ENCODE measurements at places on chromosomes 1 and 21. TPM values are rescaled to one million over a fixed set of nuclear protein-coding genes. Genes with fewer than 3 reads are reported as not detected.

VSIG8 gene
- not detected for polyA plus RNA-seq

PTCH2 gene
- 0.71 TPM for polyA plus RNA-seq

ADAR gene
- 106 TPM for polyA plus RNA-seq

SYCP1 gene
- polyA plus RNA-seq, result not detected

LCE3E gene
- not detected for polyA plus RNA-seq

GUCA2A gene
- not detected for polyA plus RNA-seq

DVL1 gene
- 61.7 TPM for polyA plus RNA-seq

IL12RB2 gene
- polyA plus RNA-seq, result 0.51 TPM

CDCA8 gene
- polyA plus RNA-seq, result 48.1 TPM

OR2L13 gene
- polyA plus RNA-seq, result 2.6 TPM

OPTC gene
- not detected for polyA plus RNA-seq

CBR3 gene
- polyA plus RNA-seq, result 9.6 TPM

DCST2 gene
- polyA plus RNA-seq, result 0.81 TPM

PRMT6 gene
- 12.5 TPM for polyA plus RNA-seq

LCE1D gene
- polyA plus RNA-seq, result not detected

SPATA45 gene
- polyA plus RNA-seq, result not detected

DTL gene
- polyA plus RNA-seq, result 26.4 TPM

NUAK2 gene
- polyA plus RNA-seq, result 14.4 TPM

CYP4B1 gene
- polyA plus RNA-seq, result 0.39 TPM

THEM5 gene
- not detected for polyA plus RNA-seq

B4GALT2 gene
- polyA plus RNA-seq, result 91.9 TPM

PADI2 gene
- polyA plus RNA-seq, result 110 TPM

ETS2 gene
- 88.1 TPM for polyA plus RNA-seq

OR2AK2 gene
- not detected for polyA plus RNA-seq

SPATA1 gene
- polyA plus RNA-seq, result not detected

CHD1L gene
- 25.9 TPM for polyA plus RNA-seq

SOX13 gene
- polyA plus RNA-seq, result 70.2 TPM

FCRL6 gene
- not detected for polyA plus RNA-seq

FTCD gene
- 4.5 TPM for polyA plus RNA-seq

B3GALNT2 gene
- 4.9 TPM for polyA plus RNA-seq

ADORA3 gene
- polyA plus RNA-seq, result 4.2 TPM

SLC1A7 gene
- 0.17 TPM for polyA plus RNA-seq

C21orf91 gene
- polyA plus RNA-seq, result 3.5 TPM

IFI44L gene
- 3.0 TPM for polyA plus RNA-seq

ANGPTL3 gene
- polyA plus RNA-seq, result not detected

WNT9A gene
- 3.4 TPM for polyA plus RNA-seq

KRTAP11-1 gene
- polyA plus RNA-seq, result not detected

PRR9 gene
- not detected for polyA plus RNA-seq

ZNF593OS gene
- polyA plus RNA-seq, result not detected

SH3BGR gene
- polyA plus RNA-seq, result 11.2 TPM

SYT2 gene
- 3.7 TPM for polyA plus RNA-seq

C1QA gene
- 86.1 TPM for polyA plus RNA-seq

POU3F1 gene
- polyA plus RNA-seq, result 0.81 TPM

Measured in brain (organoid and tissue), 16 donors.